Peyer's patch (tissue), 4 donors: ENCODE measurements at places on chromosomes 7 and 10. TPM values are rescaled to one million over a fixed set of nuclear protein-coding genes. Genes with fewer than 3 reads are reported as not detected.

The RPA3 gene
- total RNA-seq: 23.6 TPM

The GIMAP7 gene
- 8.9 TPM for total RNA-seq

The LIPN gene
- total RNA-seq: not detected

The SPAM1 gene
- not detected for total RNA-seq

The GRID2IP gene
- 0.88 TPM for total RNA-seq

The GIMAP8 gene
- 4.1 TPM for total RNA-seq

The ITGB1 gene
- total RNA-seq: 171 TPM

The NPC1L1 gene
- 0.70 TPM for total RNA-seq

The SLC18A2 gene
- total RNA-seq: 0.67 TPM

The STEAP4 gene
- total RNA-seq: 16.5 TPM

The PLEKHS1 gene
- 20.6 TPM for total RNA-seq

The CLDN3 gene
- total RNA-seq: 944 TPM

The EVX1 gene
- not detected for total RNA-seq

The CHCHD3 gene
- total RNA-seq: 81.8 TPM

The KLLN gene
- total RNA-seq: 0.35 TPM

The STYXL1 gene
- 14.2 TPM for total RNA-seq

The CLCN1 gene
- 2.5 TPM for total RNA-seq

The ABCC2 gene
- 156 TPM for total RNA-seq

The HIP1 gene
- total RNA-seq: 4.3 TPM

The PON3 gene
- total RNA-seq: not detected

The FXYD4 gene
- total RNA-seq: not detected

The MEST gene
- total RNA-seq: 11.6 TPM

The FKBP6 gene
- not detected for total RNA-seq

The MYPN gene
- not detected for total RNA-seq

The CTNNA3 gene
- total RNA-seq: 3.3 TPM

The SLC26A3 gene
- 344 TPM for total RNA-seq

The TEX47 gene
- total RNA-seq: not detected

The LRRC61 gene
- 22.1 TPM for total RNA-seq

The VIPR2 gene
- total RNA-seq: 2.1 TPM

The EIF4EBP2 gene
- total RNA-seq: 129 TPM

The NUPR2 gene
- total RNA-seq: not detected

The ANKRD7 gene
- total RNA-seq: not detected

The UCN3 gene
- 2.0 TPM for total RNA-seq

The FAM25C gene
- total RNA-seq: not detected

The THSD7A gene
- total RNA-seq: 0.53 TPM

The RARRES2 gene
- 22.0 TPM for total RNA-seq

The ADCY1 gene
- 0.19 TPM for total RNA-seq

The COL17A1 gene
- total RNA-seq: 128 TPM

The UNCX gene
- total RNA-seq: not detected

The LRMDA gene
- 1.4 TPM for total RNA-seq

The VPS37D gene
- 6.3 TPM for total RNA-seq

The KCNH2 gene
- total RNA-seq: 8.5 TPM

The SEC24C gene
- 48.7 TPM for total RNA-seq

The ATOH7 gene
- not detected for total RNA-seq

The SLC26A4 gene
- total RNA-seq: not detected

The LRRC17 gene
- 0.40 TPM for total RNA-seq

The SEMA3C gene
- total RNA-seq: 35.7 TPM

The ANKRD61 gene
- total RNA-seq: not detected

The OR2A12 gene
- not detected for total RNA-seq

The OR2A1 gene
- total RNA-seq: not detected

The ETV1 gene
- total RNA-seq: 1.6 TPM

The TRIL gene
- total RNA-seq: 1.7 TPM

The CFAP46 gene
- not detected for total RNA-seq

The EGFR gene
- total RNA-seq: 45.5 TPM
